ENCODE measurements at places on chromosomes 16 and 17.
A peak's percentile ranks its signal among the peaks of the same experiment; 100 is the strongest.

DNA sequence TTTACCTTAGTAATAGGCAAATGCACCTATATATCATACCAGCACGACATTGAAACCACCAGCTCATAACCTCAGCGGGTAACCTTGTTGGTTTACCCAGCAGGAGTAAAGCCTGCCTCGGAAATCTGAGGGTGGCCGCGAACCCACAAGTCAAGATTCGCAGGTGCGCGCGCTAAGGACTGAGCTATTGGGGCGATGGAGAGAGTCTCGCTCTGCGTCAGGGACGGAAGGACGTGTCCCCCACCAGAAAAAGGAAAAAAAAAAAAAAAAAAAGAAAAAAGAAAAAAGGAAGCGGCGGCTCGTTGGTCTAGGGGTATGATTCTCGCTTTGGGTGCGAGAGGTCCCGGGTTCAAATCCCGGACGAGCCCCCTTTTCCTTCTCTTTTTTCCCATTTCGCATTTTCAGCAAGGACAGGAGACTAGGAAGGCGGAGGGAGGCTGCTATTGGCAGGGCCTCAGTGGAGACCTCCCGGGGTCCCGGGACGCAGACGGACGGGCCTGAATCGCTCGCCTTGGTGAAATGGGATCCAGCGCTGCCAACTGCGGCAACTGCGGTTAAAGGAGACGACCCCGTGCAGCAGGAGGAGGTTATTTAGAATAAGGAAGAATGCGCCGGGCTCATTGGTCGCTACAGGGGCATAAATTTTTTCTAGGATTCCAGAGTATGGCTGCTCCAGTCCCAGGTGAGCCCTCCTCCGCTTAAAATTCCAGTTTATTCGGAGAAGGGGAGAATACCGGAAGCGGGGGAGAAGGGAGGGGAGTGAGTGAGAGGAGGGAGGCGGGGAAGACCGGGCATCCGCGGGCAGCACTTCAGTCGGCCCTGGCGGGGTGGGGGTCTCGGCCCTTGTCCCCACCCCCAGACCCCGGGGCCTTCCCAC is at the start of gene OR1F1:
OR1F1 (plus strand) TSS at position 407 of the 877 bp plus-strand sequence.
- peak; percentile 58 for DNase-seq

GRCh38 chr17:79938336-79939093 is 97.2 kb downstream of the TBC1D16 start:
- no peak for DNase-seq

DNA sequence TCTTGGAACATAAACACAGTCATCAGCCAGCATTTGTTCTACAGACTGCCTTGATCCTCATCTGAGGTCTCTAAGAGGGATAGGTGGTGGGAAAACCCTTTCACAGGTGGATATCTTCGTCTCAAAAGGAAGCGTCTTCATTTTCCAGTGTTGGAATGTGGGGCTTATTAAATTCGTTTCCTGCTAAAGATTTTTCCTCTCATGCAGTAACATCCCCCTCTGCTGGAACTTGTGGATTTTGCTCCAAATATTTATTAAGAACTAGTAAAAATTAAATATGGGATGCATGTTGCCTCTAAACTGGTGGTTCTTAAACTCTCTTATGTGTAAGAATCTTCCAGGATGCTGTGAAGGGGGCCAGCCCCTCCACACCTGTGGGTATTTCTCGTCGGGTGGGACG is 20.1 kb upstream of the MLYCD start:
- no peak for DNase-seq

DNA sequence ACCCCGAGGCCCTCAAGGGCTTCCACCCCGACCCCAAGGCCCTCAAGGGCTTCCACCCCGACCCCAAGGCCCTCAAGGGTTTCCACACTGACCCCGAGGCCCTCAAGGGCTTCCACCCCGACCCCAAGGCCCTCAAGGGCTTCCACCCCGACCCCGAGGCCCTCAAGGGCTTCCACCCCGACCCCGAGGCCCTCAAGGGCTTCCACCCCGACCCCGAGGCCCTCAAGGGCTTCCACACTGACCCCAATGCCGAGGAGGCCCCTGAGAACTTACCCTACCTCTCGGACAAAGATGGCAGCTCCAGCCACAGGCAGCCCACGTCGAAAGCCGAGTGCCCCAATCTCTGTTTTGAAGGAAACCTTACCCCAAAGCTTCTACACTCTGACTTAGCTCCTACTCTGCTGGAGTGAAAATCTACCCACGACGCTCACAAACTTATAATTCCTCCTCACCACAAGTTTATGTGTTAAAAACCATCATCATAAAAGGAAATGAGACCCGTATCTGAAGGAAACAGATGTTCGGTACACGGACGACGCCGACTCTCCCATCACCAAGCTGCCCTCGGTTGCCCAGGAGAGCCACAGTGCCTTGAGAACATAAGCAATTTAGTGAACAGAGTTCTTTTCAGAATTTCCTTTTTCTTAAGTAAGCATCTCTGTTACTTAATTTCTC is 61.2 kb upstream of the RPH3AL start:
- no peak for DNase-seq

DNA sequence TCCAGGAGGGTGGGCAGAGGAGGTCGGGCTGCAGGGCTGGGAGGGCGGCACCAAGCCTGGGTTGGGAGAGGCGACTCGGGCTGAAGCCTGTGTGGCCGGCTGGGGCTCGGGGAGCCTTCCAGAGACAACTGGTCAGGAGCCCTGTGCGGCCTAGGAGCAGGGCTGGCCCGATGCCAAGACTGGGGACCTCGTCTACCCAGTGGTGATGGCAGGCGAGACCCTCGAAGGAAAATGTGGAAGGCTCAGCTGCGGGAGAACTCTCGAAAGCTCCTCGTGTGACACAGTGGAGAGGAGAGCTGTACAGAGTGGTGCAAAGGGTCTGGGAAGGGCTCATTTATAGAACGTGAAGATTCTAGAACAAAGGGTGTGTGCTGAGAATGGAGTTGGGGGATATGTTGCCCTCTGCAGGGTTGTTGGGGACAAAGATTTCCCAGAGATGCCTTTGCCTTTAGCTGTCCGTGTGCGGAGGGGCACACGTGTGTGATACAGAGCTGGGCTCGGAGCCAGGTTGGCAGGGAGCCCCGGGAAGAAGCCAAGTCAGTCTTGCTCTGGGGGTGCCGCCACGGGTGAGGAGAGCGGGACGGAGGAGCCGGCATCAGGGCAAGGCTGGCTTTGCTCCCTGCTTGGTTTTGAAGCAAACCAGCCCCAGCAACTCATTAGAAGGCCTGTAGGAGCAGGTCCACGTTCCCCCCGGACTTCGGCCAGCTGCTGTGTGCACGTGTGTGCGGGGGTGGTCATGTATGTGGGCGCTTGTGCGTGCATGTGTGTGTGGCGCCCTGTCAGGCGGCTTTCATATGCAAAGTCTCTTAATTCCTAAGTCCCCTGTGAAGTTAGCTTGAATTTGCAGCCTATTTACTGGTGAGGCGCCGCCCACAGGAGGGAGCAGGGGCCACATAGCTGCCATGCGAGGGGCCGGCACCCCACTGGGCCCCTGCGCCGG is 132.4 kb upstream of the CHMP6 start:
- DNase-seq, result peak; percentile 84

GRCh38 chr16:89697161-89697615 is 4.3 kb downstream of the SPATA2L start:
- DNase-seq, result peak; percentile 78

GRCh38 chr16:87948119-87948545 is 3.1 kb upstream of the BANP start:
- no peak for DNase-seq

All from NCI-H345 (cell line).